ENCODE measurements at places on chromosomes 1 and 21.

DNA sequence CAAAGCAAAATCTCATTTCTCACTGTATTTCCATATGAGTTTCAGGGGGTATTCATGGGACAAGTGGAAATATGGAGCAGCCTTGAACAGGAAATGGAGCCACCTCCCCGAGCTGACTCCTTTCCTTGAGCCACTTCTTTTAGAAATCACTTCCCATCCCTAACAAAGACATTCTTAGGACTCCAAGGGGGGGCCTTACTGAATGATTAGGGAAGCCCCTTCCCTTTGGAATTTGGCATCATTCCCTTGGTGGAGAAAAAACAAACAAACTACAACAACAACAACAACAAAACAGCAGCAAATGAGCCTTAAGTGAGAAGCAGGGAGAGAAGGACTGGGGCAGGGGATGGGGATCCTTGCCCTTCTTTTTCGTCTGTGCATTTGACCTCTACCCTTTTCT lies 278.3 kb downstream of the ZNF648 start:
- DNase-seq: no peak

DNA sequence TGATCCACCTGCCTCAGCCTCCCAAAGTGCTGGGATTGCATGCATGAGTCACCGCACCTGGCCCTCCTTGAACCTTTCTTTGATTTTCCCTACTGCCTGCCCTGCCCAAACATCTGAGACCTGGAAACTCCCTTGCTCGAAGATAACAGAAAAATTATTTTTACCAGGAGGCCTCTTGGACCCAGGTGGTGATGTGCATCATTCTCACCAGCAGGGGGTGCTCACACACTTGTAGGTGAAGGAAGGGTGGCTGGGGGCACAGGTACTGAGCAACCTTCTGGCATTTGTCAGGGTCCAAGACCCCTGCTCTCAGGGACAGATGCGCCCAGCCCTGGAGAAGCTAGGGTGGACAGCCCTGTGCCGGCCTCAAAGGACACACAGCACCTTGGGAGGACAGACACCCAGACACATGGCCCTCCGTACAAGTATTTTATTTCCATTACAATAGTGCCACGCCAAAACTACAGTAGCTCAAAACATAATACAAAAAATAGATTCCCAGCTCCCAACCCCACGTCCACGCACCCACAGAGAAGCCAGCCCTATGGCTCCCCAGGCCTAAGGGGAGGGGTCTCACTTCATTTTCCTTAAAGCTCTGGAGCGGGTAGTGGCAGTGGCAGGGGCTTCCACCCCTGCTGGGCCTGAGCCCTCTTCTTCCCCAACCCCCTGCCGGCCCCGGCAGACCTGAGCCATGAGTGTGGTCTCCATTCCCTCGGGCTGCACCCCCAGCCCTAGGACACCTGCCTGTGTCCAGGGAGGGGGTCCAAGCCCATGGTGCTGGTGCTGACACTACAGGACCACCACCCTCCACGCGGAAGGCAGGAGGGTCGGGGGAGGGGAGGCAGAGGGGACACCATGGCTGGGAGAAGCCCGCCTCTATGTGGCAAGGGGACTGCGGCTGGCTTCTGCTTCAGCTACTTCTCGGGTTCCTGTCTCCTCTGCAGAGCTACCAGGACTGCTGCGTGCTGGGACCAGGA lies 40.4 kb upstream of the EIF4G3 start:
- peak; percentile 41 for DNase-seq

DNA sequence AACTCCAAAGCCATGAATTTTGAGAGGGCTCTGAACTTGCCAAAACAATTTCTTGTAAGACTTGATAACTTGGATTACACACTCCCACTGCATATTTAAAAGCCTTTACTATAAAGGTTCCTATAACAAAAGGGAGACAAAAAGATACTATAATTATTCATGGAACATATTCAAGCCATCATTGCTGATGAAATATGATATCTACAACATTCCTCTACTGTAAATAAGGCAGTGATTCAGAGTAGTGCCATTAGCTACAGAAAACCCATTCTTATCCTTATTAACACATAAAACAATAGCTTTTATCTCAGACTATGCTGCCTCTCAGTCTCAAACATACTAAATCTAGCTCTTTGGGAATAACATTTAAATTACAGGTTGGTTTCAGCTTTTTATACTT lies 675.5 kb upstream of the CXADR start:
- no peak for DNase-seq

DNA sequence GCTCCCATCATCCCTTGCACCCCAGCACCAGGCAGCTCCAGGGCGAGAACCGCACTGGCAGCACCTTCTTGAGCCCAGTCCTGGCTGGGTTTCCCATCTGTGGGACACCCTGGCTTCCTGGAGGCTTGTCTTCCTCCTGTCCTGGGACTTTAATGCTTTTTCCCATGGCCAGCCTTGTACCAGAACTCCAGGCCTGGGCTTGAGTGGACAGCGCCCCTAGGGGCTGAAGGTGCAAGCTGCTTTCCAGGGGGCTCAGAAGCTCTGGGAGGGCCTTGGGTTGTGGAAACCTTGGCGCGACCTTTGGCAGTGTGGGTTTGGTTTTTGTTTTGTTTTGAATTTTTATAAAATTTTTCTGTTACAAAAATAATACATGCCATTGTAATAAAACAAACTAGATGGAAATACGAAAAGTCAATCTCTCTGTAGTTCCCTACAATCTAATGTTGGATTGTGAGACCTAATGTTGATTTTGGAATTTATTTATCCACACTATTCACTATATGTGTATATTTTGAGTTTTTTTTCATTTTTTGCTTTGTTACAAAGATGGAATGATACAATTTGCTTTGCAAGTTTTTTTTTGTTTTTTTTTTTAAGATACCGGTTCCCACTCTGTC lies 33.8 kb upstream of the RPL11 start:
- no peak for DNase-seq

GRCh38 chr1:159925719-159926078 lies 392 bp upstream of the TAGLN2 start:
- DNase-seq: no peak

GRCh38 chr1:176745945-176746344 lies 283.0 kb downstream of the PAPPA2 start:
- DNase-seq: no peak

All from stimulated activated CD8-positive, alpha-beta memory T cell treated with anti-CD3 and anti-CD28 coated beads, Interleukin-7, amount 100 ng/mL, for 1 hour (primary cell).